ENCODE measurements at places on chromosomes 7 and 10. TPM values are rescaled to one million over a fixed set of nuclear protein-coding genes. Genes with fewer than 3 reads are reported as not detected.

GRCh38 chr7:123615344-123615743 is 13.7 kb downstream of the ASB15 start:
- DNase-seq, result no peak

GRCh38 chr10:92737484-92737883 is 47.7 kb downstream of the HHEX start:
- no peak for DNase-seq

NPY4R2 gene
- 0.26 TPM for total RNA-seq

OR13A1 gene
- not detected for total RNA-seq

AOAH gene
- not detected for total RNA-seq

All from MG63 (cell line).